KBM-7 (cell line): ENCODE measurements at places on chromosomes 2 and 18.

DNA sequence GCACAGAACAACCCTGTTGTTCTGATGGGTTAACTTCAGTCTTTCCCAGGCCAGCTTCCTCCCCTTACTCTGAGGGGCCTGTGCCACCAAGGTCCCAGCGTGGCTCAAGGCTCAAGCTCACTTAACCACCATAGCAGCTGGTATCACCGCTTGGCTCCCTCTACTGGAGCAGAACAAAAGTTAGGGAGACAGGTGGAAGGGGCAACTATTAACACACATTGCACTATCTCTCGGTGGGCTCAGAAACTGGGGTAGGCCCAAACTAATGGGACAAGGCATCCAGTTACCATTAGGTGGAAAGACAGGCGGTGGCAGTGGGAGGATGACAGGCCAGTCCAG lies 88.7 kb upstream of the ATL2 start:
- peak; percentile 38 for DNase-seq

- no peak for DNase-seq
Measured at GRCh38 chr2:68698567-68699377, 35.8 kb upstream of the ARHGAP25 start.

- no peak for DNase-seq
Measured at GRCh38 chr18:31129398-31130115, 27.3 kb upstream of the DSC2 start.

DNA sequence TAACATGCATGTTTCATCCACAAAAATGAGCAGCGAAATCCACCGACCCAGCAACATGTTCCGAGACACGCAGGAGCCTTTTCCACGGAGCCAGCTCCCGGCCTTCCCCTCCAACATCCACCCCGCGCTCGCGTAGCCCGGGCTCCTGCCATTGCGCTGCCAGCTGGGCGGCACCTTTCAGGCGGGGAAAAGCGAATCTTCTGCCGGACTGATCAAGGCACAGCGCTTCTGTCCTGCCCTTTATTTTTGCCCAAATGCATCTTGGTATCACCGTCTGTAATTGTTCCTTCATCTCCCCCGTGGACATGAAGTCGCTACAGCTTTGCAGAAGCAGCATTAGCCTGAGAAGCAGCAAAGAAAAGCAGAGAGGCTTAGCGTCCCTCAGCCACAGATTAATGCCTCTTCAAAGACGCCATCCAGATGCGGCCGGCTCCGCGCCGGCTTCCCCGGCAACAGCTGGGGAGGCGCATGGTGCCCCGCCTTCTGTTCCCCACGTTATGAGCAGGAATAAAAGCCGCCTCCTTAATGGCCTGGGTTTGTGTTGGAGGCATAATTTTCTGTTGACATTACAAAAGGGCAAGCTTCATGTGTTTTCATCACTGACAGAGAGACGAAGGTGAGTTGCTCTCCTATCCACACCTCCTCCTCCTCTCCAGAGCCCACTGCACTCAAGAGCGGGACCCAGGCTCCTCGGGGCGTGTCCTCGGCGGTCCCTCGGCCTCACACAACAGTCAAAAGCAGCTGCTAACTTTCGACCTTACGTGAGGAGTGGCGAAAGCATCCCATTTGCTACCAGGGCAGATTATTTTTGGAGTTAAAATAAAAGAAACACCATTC lies 122.1 kb upstream of the SALL3 start:
- no peak for DNase-seq

- DNase-seq = no peak
Measured at GRCh38 chr2:69453475-69454129, 16.4 kb upstream of the NFU1 start.

DNA sequence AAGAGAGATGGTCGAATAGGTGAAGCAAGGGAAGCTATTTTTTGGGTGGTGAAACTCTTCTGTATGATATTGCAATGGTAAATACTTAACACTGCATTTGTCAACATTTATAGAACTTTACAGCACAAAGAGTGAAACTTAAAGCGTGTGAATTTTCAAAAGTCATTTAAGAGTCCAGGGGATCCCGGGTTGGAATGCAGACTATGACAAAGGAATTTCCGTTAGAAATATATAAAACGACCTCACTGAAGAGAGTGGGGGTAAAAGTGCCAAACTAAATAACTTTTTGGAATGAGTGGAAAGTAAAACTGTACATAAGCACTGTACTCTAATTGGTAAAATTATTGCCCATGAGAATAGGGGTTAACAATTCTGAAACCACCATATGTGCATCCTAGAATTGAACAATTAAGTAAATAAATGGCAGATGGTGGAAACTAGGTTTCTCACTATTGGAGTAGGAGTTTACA lies 191.0 kb upstream of the FN1 start:
- DNase-seq = no peak

GRCh38 chr2:28293416-28293815 lies 99.2 kb upstream of the FOSL2 start:
- no peak for DNase-seq
